ENCODE measurements at places on chromosomes 4 and X.

GRCh38 chr4:79042079-79042674, 102.9 kb upstream of the PAQR3 start:
- DNase-seq, result no peak

- no peak for DNase-seq
Measured at GRCh38 chrX:130166503-130166777, 799 bp upstream of the AIFM1 start.

- DNase-seq, result no peak
Measured at GRCh38 chrX:153516073-153516472, 1.4 kb upstream of the ATP2B3 start.

- no peak for DNase-seq
Measured at GRCh38 chr4:124737619-124738018, 25.1 kb upstream of the ANKRD50 start.

DNA sequence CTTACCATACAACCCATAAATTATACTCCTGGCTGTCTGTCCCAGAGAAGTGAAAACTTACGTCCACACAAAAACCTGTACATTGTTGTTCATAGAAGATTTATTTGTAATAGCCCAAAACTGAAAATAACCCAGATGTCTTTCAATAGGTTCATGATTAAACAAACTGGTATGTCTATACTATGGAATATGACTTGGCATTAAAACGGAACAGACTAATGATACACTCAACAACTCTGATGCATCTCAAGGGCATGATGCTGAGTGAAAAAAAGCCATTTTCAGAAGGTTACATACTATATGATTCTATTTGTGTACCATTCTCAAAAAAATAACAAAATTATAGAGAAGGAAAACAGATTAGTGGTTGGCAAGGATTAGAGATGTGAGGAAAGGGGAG, 11.6 kb upstream of the MND1 start:
- no peak for DNase-seq

DNA sequence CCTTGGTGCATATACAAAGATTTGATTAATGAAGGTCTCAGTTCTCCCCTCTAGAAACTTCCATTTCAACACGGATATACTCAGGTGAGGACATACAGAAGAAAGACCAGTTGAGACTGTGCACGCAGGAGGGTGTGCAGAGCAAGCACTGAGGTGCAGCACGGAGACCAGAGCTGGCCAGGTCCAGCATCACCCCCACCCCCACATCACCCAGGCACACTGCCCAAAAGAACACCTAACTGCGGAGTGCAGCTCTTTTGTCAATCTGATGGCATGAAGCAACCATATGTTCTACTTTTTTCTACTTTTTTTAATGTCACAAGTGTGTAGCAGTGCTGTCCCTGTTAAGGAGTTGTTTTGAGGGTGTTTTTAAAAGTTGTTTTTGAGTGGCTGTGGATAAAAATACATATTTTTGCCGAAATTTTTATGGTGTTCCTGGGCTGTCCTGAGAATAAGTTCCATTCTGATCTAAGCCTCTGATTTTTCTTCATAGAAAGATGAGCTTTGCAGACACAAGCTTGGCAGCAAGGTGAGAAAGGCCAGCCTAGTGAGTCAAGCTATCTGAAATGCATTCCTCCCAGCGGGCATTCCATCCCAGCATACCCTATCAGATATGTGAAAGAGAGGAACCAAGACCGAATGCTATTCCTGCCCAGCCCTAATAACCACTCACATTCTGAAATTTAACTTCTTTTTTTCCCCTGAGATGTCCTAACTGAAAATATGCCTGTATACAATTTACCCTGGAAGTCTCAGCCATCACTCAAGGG, 173.7 kb downstream of the PTTG2 start:
- no peak for DNase-seq

DNA sequence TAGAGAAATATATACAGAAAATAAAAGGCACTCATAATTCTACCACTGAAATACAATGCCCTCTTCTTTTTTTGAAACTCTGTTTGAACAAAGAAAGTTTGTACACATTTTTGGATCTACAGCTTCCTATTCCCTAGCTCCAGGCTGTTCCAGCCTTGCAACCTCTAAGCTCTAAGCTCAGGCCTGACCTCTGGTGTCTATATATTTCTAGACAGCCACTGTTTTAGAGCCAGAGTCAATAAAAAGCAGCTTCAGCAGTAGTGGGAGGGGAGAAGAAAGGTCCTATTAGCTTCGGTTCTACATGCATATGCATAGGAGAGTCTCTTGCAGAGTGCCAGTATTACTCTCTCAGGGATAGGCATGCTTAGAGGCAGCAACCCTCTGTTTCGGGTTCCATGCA, 39.7 kb downstream of the CLDN2 start:
- no peak for DNase-seq

DNA sequence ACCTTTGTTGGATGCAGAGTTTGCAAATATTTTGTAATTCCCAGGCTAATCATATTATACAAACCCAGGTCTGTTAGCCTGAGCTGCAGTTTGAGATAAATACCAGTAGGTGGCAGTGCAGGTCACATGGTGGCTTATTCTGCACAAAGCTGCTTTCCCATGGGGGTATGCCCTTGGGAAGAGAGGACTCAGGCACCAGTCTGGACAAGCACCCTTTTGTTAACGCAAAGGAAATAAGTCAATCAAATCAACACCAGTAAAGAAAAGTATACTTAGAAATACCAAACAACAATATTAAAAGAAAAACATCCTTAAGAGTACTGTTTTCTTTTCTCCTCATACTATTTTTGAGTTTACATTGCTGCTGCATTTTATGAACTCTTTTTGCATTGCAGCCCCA, 389.0 kb upstream of the ZFP42 start:
- no peak for DNase-seq

All from D721Med (cell line).